A673 (cell line): ENCODE measurements at places on chromosomes 16 and 17. TPM values are rescaled to one million over a fixed set of nuclear protein-coding genes. Genes with fewer than 3 reads are reported as not detected.

ATP2A3 gene
- 0.17 and 0.79 TPM in 2 replicates for total RNA-seq

DNA sequence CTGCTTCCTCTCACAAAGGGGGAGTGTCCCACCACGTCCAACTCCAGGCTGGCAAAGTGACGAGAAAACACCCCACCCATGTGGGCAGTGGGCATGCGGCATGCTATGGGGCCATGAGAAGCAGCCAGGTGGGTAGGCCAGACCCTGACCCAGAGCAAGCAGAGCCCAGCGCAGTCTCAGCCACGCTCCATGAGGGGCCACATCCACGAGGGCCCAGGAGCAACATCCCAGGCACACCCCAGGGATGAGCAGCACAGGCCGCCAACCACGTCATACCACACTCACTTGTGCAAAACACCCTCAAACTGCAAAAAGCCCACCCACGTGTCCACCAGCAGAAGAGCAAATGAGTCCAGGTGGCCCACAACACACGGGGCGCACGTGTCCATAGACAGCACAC, 117.0 kb downstream of the ZNF778 start:
- H3K36me3 ChIP-seq: no peaks in the 10 kb centered on the region
- no peaks in the 10 kb centered on the region for H3K27me3 ChIP-seq
- H3K4me3 ChIP-seq: no peak overlapping the region
- peaks cover 59% of the 10 kb centered on the region for H3K4me1 ChIP-seq

DNA sequence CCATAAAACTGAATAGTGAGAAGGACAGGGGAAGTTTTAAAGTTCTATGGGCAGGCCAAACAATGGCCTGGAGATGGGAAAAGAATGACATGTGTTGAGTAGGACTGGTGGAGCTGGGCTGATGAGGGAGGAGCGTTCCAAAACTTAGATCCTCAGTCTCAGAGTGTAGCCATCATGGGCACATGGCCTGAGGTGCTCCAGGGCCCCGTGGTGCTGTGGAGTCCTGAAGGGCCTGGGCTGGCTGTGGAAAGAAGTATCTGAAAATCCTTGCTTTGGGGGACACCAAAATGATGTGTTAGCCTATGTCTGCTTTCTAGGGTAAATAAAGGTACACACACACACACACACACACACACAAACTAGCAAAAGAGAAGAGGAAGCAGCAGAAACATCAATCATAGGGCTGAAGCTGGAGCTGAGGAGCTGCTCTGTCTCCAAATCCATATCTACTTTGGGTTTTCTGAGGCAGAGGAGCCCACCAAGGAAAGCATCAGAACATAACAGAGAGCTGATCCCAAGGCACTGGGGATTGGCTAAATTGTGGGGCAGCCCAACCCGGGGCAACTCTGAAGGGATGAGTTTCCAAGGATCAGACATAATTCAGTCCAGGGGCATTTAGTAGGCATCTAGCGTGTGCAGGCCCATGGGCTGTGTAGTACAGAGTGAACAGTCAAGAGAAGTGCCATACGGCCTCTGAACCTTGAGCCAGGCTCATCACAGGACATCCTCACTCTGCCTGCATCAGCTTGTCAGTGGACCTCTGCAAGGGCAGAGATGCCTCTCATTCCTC, 85.2 kb downstream of the C16orf78 start:
- no peaks in the 10 kb centered on the region for H3K27me3 ChIP-seq
- no peak overlapping the region for H3K4me3 ChIP-seq
- H3K27ac ChIP-seq: no peak overlapping the region
- DNase-seq: no peak
- no peaks in the 10 kb centered on the region for H3K4me1 ChIP-seq

HASPIN gene
- total RNA-seq: 30.1 and 31.4 TPM in 2 replicates

- no peak for DNase-seq
- H3K4me3 ChIP-seq: no peak overlapping the region
- H3K4me1 ChIP-seq: no peaks in the 10 kb centered on the region
Measured at GRCh38 chr16:23382279-23382678, 70.7 kb downstream of the COG7 start.
